ENCODE measurements at places on chromosomes 3 and 15.

GRCh38 chr3:51935886-51936755, 5.6 kb downstream of the RRP9 start:
- DNase-seq, result no peak

- DNase-seq, result no peak
These were observed 449.9 kb downstream of the PDCD6IP start for GRCh38 chr3:34248352-34248751.

DNA sequence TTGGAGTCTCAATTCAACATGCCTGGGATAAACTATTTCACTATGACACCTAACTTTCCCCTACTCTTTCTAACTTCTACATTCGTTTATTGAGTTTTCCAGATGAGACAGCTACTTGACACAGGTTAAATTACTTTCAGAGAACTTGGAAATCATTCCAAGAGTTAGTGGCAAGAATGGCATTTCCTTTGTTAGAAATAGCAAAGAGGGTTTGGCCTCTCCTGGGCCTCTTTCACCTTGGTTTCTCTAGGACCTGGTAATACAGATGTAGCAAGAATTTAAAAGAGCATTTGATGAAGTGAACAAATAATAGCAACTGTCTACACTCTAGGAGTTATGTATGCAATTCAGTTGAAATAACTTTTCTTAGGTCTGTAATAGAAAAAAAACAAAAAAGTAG, 748.9 kb downstream of the MECOM start:
- DNase-seq, result no peak

DNA sequence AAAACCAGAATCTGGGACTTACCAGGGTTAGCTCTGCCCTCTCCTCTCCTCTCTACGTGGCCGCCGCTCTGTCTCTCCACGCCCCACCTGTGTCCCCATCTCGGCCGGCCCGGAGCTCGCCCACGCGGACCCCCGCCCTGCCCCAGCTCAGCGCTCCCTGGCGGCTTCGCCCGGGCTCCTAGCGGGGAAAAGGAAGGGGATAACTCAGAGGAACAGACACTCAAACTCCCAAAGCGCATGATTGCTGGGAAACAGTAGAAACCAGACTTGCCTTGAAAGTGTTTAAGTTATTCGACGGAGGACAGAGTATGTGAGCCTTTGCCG, 5.4 kb downstream of the ISL2 start:
- DNase-seq, result no peak

DNA sequence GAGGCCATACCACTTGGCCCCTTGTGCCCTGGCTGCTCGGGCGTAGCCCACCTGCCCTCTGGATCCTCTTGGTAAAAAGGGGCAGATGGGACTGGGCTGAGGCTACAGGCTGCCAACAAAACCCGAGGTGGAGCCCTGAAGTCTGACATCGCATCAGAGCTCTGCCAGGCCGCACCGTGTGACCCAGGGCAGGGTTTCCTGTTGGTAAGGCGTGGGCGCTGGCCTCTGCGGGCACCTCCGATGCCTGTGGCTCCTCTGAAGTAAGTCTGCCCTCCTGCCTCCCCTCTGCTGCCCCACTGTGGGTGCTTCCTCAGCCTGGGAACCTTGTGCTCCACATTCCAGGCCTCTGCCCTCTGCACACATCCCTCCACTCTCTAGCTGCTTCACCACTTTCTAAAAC, 8.9 kb downstream of the CHDH start:
- DNase-seq, result no peak

DNA sequence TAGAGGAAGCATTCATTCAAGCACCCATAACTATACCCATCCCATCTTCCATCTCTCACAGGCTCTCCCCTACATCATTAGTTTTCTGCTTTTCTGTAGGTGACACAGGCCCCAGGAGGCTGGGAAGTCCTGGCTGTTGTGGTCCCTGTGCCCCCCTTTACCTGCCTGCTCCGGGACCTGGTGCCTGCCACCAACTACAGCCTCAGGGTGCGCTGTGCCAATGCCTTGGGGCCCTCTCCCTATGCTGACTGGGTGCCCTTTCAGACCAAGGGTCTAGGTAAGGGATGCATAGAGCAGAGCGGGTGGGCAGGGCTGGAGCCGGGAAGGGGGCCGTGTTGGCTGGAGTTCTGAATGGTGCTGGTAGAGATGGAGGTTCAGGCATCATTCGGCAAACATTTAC, 8.2 kb downstream of the TYRO3 start:
- DNase-seq, result no peak

DNA sequence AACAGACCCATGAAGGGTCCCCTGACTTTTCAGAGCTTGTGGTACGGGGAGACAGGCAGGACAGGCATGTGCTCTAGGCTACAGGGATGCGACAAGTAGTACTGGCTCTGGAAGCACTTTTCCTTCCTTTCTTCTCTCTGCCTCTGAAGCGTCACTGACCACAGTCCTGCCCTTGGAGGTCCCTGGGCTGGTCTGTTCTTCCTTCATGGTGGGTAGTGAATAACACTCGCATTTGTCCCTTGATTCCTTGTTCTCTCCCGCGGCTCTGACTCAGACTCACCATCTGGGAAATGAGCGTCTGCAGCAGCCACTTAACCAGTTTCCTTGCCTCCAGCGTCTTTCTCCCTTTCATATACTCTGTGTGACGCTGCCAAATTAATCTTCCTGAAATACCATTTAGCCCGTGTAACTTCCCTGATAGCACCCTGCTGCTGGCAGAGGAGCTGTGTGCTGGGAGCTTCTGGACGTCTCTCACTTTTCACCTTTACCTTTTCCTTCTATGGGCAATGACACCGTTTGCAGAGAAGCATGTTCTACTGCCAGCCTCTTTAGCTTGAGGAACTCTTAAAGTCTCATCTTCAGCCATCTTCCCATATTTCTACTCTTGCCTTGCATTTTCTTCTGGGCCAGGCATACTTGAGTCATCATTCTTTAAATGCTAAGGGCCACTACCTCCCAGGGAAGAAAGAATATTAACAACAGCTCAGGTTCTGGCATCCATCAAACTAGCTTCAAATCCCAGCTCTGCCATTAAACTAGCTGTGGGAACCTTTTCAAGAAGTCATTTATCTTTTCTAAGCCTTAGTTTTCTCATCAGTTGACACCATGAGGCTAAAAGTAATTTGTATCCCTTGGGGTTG, 33.6 kb downstream of the TMEM45A start:
- no peak for DNase-seq

GRCh38 chr3:134028486-134029255, 1.1 kb downstream of the SLCO2A1 start:
- DNase-seq, result no peak

GRCh38 chr3:106376016-106376570, 507.3 kb upstream of the CBLB start:
- no peak for DNase-seq

DNA sequence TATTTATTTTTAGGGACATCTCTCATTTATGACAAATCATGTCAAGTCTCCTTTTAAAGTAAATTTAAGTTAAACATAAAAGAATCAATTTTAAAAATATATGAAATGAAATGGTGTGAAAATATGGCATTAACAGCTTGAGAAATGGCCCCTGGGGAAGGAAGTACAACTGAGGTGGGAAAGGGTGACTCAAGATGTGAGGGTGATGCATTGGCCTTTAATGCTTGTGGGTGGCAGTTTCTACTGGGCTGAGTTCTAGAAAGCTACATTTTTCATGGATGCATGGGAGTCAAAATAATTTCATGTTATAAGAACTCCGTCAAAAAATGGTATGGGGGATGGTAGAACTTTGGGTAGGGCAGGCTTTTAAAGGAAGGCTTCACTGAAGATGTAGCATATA, 708.8 kb upstream of the CFAP20DC start:
- no peak for DNase-seq
